ENCODE measurements at places on chromosomes 16 and 17.

- no peak for DNase-seq
Observed at GRCh38 chr16:79150151-79150550, 450.4 kb downstream of the MAF start.

DNA sequence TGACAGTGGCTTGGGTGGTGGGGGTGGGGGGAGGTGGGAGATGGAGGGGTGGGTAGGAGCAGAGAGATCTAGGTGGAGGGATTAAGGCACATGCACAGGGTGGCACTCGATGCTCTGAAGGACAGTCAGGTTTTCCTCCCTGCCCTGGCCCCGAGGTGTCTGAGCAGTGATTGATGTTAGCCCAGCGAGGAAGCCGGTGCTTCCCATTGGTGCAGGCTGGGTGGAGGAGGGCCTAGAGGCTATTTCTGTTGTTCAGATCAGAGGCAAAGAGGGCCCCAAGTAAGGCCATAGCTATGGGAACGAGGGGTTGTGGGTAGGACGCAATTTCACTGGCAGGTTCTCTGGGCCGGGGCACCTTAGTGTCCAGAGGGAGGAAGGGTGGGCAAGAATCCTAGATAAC is 23.1 kb downstream of the CACNA1G start:
- DNase-seq: no peak

- DNase-seq: no peak
Observed at GRCh38 chr17:79932451-79933306, 93.4 kb upstream of the CBX4 start.

GRCh38 chr17:64262198-64262999 is 661 bp downstream of the TEX2 start:
- DNase-seq: no peak

DNA sequence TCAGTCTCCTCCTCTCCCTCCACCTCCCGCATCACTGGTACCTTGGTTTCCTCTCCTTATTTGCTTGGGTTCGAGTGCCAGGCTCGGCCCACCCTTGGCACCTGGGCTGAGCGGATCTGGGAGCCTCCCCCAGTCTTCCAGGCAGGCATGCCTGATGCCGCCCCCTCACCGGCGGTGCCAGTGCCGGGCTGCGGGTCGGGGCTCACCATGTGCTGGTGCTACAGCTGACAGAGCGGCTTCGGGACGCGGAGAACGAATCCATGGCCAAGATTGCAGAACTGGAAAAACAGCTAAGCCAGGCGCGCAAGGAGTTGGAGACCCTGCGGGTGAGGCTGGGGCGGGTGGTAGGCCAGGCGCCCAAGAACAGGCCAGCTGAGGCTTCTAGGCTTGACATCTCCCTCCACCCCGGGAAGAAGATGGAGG is 19.2 kb downstream of the FMNL1 start:
- no peak for DNase-seq

GRCh38 chr17:49388290-49388640 is 26.2 kb upstream of the ZNF652 start:
- DNase-seq: no peak

GRCh38 chr16:50473356-50473945 is 74.7 kb upstream of the NKD1 start:
- no peak for DNase-seq

DNA sequence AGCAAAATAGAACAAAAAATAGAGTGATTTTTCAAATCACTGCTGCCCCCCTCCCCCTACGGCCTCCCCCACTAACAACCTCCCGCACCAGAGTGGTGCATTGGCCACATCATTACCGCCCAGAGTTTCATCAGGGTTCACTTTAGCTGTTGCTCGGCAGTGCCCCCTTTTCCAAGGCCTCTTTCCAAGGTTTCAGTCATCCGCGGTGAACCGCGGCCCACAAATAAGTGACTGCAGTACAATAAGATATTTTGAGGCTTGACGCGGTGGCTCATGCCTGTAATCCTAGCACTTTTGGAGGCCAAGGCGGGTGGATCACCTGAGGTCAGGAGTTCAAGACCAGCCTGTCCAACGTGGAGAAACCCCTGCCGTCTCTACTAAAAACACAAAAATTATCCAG is 180.0 kb downstream of the MAF start:
- no peak for DNase-seq

GRCh38 chr17:63805591-63805990 is 21.6 kb upstream of the PSMC5 start:
- DNase-seq: peak; percentile 36

GRCh38 chr17:3870871-3871306 is 22.0 kb downstream of the CAMKK1 start:
- no peak for DNase-seq

DNA sequence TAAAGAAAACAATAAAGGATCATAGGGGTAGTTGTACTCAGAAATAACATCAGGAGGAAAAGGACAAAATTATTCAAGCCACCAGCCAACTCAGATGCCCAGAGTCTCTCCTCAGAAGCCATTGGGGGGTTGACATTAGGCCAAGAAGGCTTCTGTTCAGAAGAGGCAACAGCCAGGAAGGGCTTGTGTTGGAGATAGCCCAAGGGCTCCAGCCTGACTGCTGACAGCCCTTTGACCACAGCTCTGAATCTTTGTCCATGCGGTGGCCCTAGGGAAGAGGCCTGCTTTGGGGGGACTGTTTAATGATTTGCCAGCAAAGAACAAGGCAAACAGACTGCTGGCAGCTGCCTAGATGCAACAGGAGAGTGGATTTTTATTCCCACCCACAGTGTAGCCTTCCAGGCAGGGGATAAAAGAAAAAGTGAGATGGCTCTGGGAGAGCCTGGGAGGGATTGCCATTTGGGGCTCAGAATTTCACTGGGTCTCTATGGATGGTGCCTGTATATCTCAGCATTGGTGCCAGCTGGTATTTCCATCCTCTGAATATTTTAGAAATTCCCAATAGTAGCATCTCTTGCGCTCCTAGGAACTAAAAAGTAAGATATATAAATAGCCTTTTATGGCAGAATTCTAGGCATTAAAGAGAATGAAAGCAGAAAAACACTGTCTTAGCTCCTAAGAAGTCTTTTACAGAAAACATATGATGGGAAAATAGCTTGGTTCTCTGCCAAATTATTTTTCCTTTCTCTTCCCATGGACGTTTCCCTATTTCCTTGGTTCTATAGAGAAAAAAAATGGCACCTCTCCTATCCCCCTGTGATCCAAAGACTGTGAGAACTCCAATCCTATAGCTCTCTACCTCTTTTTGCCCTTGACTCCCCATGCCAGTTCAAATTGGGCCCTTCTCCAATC is 29.4 kb upstream of the SUPT4H1 start:
- DNase-seq: no peak

DNA sequence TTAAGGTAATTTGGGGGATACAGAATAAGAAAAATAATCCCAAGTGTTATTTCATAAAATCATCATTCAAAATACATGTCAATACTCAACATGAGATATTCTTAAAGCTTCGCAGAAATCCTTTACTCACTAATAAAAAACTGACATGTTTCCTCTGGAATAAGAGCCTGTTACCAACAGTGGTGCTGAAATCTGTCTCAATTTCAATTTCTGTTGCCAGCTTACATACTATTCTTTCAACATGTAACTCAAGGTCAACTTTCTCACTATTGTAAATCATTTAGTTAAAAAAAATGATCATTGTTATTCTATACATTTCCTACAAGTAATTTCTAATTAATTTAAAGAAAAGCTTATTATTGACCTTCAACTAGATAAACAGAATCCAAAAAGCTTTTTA is 67.9 kb downstream of the CEP95 start:
- no peak for DNase-seq

GRCh38 chr17:44000141-44000860 is 4.1 kb upstream of the NAGS start:
- DNase-seq: no peak

- no peak for DNase-seq
Observed at GRCh38 chr16:14415291-14415690, 214.8 kb downstream of the PARN start.

- no peak for DNase-seq
Observed at GRCh38 chr17:14198575-14198974, 38.1 kb downstream of the CDRT15 start.

GRCh38 chr17:13740686-13741085 is 139.0 kb upstream of the HS3ST3A1 start:
- peak; percentile 44 for DNase-seq

DNA sequence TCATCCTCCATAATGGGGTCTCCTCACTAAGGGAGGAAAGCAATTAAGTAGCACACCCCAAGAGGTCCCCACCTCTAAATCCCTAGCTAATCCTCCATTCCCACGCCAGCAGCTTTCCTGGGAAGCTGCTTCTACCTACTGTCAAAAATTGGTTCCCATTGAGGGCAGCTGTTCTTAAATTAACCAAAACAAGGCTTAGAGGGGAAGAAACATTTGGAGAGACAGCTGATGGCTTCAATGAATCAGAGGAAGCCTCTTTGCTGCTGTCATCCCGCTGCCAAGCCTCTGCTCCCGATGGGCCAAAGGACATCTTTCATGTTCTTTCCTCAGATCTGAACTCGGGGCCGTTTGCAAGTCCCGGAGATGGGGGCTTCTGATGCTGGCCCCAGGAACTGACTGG is 26.6 kb downstream of the AIPL1 start:
- DNase-seq: no peak

DNA sequence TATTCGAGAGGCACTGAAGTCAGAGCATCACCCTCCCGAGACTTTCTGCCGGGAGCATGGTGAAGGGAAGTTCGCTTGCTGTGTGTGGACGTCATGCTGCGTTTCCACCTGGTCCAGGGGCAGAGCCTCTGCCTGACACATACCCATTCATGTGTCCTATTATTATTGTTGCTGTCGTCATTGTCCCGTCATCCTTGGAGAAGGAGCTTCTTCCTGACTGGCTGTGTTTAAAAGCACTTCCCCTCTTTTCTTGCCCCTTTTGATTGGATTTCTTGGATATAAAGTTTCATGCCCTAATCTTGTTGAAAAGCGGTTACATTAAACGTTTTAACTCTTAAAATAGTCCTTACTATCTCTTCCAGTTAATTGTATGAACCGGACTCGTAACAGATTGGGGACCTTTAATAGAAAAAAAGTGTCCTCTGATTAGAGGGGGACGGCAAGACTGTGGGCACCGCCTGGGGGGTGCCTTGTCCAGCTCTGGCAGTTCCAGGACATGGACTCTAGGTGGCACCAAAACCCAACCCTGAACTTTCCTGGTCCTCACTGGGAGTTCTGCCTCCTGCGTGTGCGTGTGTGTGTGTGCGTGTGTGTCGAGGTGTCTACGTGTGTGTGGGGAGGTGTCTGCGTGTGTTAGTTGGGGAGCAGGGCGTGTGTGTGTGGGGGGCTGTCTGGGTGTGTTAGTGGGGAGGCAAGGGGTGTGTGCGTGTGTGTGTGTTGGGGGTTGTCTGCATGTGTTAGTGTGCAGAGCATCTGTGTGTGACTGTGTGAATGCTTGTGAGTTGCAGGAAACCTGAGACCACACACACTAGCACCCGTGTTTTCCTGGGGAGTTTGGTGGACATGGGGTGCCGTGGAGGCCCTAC is 133.3 kb upstream of the CIBAR2 start:
- peak; percentile 72 for DNase-seq

- no peak for DNase-seq
Observed at GRCh38 chr16:57577691-57578224, 35.3 kb downstream of the ADGRG5 start.

DNA sequence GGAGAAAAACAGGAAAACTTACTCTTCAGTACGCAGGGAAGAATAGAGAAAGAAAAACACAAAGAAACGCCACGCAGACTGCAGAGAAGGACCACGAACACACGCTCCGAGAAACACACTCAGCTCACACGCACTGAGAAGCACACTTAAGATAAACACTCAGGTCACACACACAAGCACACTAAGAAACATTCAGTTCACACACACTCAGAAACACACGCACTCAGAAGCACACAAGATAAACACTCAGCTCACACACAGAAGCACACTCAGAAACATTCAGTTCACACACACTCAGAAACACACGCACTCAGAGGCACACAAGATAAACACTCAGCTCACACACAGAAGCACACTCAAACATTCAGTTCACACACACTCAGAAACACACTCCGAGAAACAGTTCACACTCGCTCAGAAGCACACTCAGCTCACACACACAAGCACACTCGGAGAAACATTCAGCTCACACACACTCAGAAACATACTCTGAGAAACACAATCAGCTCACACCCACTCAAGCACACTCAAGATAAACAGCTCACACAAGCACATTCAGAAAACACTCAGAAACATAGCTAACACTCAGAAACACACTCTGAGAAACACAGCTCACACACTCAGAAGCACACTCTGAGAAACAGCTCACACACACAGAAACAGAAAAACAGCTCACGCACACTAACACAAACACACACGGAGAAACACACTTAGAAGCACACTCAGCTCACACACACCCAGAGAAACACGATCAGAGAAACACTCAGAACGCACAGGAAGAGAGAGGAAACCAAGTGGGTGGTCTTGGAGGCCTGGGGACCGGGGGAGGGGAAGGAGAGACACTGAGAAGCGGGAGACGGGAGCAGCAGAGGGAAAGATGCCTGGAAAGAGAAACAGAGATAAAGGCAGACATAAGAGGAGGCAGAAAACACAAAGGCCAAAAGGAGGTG is 908 bp downstream of the TMEM98 start:
- DNase-seq: no peak

DNA sequence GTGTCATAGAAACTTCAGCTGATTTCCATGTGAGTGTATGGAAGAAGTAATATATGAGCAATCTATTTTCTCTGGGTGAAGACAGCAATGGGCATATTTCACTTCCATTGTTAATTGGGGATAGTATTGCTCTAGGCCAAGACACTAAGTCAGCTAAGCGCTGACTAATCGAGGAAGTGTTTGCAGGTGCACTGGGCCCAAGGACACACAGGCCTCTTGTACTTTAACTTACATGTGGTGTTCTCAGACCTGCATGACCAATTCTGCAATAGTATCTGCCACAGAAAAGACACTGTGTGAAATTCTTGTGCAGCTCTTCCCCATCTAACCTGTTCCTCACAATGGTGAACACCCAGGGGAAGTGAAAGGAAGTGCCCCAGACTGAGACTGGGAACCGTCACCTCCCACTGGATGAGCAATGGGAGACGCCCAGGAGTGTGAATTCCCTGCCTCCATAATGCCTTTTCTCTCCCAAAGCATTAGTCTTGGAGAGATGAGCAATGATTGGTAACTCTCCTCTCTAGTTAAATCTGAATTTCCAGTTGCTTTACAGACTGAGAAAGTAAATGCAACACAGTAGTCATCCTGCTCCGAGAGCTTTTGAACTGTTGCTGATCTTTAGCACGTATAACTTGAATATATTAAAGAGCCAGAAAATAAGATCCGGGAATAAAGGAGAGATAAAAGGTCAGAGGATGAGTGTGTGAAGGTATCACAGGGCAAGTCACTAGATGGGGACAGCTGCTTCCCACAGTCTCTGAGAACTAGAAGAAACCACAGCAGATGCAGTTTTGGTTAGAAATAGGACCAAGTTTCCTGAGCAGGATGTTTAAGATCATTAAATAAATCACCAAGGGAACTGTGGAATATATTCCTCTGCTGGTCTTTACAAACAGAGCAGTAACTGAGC is 82.6 kb downstream of the CDK5R1 start:
- DNase-seq: peak; percentile 41
